ENCODE measurements at places on chromosomes 3 and 15.
A peak's percentile ranks its signal among the peaks of the same experiment; 100 is the strongest.

GRCh38 chr3:4097801-4098200 lies 205.4 kb upstream of the SETMAR start:
- no peak for DNase-seq

DNA sequence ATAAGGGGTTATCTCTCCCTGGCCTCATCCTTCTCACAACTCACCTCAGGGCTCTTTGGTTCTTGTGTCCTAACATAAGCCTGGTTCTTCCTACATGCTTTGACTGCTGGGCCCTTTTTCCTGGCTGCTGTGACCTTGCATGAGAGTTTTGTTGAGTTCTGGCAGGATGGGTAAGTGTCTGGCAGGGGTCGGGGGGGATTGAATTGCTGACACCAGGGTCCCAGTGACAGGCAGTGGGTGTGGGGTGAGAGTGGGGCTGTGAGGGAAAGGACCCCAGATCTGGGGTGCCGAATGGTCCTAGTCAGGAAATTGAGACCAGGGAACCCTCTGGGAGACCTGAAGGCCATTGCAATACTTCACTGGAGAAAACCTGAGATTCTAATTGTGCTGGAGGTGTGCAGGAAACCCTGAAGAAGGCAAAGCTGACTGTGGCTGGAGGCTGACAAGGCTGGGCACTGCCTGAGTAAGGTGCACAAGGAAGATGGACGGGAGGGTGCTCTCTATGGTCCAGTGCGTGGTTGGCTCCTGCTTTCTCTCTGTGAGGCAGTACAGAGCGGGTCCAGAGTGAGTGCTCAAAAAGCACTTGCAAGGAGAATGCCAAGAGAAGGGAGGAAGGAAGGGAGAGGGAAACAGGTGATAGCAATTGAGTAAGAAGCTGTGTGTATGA lies 76.8 kb downstream of the CLSTN2 start:
- DNase-seq: no peak

DNA sequence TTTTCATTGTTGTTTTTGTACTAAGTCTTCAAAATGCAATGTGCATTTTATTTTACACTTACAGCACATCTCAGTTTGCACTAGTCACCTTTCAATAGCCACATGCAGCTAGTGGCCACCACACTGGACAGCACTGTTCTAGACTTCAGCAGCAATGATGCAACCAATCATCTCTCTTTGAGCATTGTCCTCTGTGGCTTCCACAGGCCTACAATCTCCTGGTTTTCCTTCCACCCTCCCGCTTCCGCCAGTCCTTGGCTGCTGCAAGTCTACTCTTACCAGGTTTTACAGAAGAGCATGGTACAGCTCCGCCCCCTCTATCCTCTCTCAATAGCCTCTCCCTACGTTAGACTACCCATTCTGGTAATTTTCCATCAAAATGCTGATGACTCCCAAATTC lies 25.1 kb upstream of the FSIP1 start:
- no peak for DNase-seq

DNA sequence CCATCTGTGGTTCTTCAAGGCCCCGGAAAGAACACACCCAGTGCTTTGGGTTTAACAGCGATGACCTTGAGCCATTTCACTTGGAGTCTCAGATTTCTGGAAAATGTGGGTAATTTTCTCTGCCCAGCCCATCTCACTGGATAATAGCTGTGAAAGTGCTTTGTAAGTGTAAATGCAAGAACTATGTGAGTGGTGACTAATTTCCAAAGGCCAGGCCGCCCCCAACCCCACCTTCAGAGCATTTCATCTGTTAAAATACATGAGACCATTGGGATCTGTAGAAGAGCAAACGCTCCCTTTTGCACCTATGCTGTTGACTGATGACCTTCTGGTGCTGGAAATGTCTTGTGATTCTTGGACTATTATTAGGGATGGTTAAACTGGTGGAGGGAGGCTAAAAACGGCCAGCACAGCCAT lies 196.8 kb upstream of the LPP start:
- DNase-seq: no peak

DNA sequence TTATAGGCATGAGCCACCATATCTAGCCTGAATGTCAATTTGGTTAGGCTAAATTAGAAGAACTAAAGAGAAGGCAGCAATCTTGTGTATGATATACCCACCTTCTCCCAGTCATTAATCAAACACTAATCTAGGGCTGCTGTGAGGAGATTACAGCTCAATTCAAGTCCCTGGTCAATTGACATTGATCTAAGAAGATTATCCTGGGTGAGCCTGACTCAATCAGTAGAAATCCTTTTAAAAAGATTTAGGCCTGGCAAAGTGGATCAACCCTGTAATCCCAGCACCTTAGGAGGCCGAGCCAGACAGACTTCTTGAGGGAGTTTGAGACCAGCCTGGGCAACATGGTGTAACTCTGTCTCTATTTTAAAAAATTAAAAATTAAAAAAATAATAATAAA lies 2.5 kb upstream of the DNAH12 start:
- no peak for DNase-seq

- no peak for DNase-seq
Measured at GRCh38 chr3:105661461-105661860, 207.4 kb downstream of the CBLB start.

DNA sequence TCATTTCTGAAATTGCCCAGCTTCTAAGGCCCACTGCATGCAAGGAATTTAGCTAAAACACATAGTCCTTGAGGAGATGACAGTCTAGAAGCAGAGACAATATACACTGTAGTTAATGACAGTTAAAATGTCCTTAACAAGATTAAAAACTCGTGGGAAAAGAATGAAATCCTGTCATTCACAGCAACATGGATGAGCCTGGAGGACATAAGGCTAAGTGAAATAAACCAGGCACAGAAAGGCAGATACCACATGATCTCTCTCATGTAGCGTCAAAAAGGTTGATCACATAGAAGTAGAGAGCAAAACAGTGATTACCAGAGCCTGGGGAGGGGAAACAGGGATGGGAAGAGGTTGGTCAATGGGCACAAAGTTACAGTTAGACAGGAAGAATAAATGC lies 36.3 kb upstream of the GOLGA8J start:
- DNase-seq: no peak

GRCh38 chr3:73597476-73597875 lies 27.3 kb downstream of the PDZRN3 start:
- DNase-seq: no peak

DNA sequence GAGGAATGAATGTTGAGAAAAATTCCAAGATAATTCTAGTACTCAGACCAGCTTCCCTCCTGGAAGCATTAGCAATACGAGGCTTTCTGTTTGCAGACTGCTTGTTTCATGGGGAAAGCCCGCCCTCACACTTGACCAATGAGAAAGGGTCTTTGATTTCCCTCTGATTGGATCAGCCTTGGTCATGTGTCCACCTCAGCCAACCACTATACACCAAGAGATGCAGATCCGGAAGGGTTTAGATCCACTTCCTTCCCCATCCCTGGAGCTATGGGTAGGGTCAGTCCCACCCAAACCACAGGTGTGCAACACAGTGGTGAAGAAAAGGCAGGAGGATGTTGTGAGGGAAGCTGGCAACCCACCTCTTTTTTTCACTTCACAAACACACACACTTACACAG lies 154.7 kb downstream of the SV2B start:
- no peak for DNase-seq

DNA sequence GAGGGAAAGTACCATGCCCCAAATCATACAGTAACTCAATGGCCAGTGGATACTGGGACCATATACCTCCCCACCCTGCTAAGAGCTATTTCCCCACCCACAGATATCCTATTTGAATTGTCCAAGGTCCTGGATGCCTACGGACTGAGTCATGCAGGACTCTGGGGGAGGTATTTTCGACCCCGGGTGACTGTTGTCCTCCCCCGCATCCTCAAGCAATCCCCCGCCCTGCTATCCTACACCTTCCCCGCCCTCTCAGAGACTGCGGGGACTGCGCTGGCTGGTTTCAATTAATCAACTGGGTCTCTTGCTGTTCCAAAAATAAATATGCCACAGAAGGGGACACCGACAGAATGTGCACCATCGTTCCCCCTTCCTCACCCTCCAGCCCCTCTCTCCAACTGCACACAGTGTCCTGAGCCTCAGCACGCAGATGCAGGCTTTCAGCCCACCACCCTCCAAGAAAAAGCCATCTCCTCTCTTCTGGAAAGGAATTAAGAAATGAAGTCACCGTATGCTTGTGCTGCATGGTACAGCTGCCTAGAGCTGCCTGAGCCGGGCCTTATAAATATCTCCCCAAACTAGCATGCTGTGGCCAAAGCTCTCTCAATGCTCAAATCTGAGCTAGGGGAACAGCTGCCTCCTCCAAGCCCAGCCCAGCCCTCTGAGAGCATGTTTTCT lies 8.1 kb downstream of the CAV3 start:
- peak; percentile 30 for DNase-seq

GRCh38 chr3:183953471-183954070 lies 64.1 kb downstream of the ABCC5 start:
- no peak for DNase-seq

- no peak for DNase-seq
Measured at GRCh38 chr3:129506231-129506742, 22.2 kb upstream of the RHO start.

- peak; percentile 82 for DNase-seq
Measured at GRCh38 chr3:8443829-8444791, 57.5 kb upstream of the LMCD1 start.

DNA sequence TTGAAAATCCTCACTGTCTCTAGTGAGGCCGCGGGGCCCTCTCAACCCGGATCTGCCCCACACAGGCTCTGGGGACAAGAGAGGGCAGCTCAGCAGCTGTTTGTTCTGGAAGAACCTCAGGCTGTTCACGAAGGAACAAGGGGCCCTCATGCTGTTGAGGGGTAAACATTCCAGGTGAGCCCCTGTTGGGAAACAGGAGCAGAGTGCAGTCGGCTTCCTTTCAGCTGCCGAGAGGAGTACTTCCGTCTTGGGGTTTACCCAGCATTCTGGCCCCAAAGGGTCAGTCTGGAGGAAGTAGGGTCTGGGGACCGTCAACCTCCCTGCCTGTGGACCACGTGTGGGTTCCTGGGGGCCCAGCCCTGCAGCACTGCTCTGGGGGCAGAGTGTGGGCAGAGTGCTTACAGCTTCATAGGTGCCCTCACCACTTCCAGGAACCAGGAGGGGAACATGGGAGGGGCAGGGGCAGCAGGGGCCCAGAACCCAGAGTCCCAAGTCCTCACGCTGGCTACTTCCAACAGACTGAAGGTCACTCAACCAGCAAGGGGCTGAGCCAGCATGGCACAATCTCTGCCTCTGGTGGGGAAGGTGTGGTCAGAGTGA lies 49.2 kb upstream of the CTSH start:
- no peak for DNase-seq

DNA sequence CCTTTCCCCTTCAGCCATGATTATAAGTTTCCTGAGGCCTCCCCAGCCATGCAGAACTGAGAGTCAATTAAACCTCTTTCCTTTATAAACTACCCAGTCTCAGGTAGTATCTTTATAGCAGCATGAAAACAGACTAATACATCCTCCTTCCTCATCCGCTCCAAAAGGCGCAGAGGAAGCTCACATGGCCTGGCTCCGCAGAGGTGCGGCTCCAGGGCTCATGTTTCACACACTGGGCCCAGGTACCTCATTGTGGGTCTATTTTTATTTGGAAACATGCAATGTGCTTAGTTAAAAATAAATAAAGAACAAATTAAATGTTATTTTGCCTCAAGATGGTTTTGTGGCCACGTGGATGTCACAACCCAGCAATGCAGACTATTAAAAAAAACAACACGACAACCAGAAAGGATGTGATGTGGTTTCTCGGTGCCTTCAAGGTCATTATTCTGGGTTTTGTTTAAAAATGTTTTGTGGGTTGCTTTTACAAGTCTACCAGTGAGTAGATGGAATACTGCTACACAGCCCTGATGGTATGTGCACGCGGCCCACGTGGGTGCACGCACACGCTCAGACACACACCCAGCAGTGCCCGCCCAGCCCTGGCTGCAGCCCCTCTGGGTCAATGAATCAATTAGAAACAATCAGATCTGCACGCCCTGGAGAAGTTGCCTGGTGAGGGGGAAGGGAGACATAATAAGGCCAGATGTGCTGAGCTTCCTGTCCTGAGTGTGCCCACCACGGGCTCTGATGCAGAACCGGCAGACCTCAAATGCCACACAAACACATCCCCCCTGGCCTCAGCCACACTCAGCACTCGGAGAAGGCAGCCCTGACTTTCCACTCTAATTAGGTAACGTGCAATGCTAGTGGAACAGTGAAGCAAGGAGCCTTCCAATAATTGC lies 140.1 kb downstream of the ADAMTS17 start:
- no peak for DNase-seq

DNA sequence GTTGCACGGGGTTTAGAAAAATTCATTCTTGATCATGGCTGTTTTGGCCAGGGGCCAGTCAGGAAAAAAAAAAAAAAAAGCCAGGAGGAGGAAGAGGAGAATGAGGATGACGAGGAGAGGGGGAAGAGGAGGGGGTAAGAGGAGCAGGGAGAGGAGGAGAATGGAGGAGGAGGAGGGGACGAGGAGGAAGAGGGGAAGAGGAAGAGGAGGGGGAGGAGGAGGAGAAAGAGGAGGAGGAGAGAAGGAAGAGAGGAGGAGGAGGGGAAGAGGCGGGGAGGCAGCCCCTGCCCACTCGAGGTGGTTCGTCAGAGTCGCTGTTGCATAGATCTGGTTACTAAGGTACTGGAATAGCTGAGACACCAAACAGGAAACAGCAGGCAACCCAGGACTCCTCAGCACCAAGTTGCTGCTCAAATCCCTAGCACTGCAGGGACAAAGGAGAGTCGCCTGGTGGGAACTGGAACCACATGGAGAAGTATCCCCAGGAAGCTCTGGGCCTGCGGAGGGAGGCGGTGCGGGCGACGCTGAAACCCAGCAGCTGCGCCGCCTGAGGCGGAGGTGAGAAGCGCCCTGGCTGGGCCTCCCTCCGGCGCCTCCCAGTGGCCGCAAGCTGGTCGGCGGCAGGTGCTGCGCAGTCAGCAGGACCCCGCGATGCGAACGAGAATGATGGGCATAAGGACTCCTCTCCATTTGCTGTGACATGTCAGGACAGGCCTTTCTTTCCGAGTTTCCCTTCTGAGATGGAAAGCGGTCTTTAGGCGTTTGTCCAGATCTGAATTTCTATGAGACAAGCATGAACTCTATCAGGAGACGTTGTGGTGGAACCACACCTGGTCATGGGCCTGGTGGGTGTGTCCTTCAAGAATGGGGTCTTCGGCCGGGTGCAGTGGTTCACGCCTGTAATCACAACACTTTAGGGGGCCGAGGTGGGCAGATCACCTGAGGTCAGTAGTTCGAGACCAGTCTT lies 17.5 kb downstream of the FAM240A start:
- DNase-seq: peak; percentile 33

Data from brain pericyte (primary cell).